DMS153 (cell line): ENCODE measurements at places on chromosomes 1 and 21.
A peak's percentile ranks its signal among the peaks of the same experiment; 100 is the strongest.

GRCh38 chr1:219331424-219331823, 157.7 kb downstream of the LYPLAL1 start:
- DNase-seq = no peak

DNA sequence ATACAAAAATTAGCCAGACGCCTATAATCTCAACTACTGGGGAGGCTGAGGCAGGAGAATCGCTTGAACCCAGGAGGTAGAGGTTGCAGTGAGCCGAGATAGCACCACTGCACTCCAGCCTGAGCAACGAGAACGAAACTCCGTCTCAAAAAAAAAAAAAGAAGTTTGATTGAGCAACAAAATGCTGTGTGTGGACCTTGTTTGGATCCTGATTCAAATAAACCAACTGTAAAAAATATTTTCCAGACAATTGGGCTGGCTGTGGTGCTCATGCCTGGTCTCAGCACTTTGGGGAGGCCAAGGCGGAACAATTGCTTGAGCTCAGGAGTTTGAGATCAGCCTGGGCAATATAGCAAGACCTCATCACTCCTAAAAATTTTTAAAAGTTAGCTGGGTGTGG, 16.8 kb downstream of the PTAFR start:
- no peak for DNase-seq

DNA sequence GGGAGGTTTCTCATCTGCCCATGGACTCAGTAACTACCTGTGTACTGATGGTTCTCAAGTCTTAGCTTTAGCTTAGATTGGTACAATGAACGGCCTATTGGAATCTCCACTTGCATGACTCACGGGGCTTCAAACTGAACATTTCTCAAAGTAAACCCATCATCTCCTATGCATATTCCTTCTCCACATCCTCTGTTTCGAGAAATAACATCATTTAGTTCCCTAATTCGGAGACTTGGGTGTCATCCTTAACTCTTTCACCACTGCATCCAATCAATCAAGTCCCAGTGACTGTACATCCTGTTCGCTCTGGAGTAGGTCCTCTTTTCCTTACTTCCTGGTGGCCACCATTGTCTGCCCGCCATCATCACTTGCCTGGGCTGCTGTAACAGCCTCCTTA, 55.8 kb downstream of the LGR6 start:
- no peak for DNase-seq

- DNase-seq = no peak
Observed at GRCh38 chr1:172917972-172918371, 132.8 kb downstream of the TNFSF18 start.

GRCh38 chr1:159152031-159152430, 19.4 kb upstream of the CADM3 start:
- no peak for DNase-seq

GRCh38 chr1:231384696-231385415, 37.2 kb downstream of the EGLN1 start:
- DNase-seq = no peak

DNA sequence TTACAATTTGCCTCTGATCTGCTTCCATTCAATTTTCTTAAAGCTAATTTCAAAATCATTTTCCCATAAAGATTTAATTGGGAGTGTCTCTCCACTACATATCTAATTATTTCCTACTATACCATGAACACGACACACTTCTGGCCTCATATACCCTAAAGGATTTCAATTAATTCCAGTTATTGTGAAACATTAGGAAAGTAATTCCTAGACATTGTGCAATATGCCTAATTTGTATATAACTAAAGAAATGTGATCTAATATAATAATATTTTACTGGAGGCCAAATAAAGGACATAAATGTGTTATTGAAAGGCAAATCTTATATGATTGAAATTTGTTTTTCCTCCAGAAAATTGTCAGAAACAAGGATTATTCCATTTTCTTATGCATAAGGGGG, 727.2 kb upstream of the ADGRL2 start:
- no peak for DNase-seq

- DNase-seq = no peak
Observed at GRCh38 chr1:157477419-157477818, 74.9 kb downstream of the FCRL5 start.

- no peak for DNase-seq
Observed at GRCh38 chr1:55827350-55827749, 612.2 kb upstream of the USP24 start.

DNA sequence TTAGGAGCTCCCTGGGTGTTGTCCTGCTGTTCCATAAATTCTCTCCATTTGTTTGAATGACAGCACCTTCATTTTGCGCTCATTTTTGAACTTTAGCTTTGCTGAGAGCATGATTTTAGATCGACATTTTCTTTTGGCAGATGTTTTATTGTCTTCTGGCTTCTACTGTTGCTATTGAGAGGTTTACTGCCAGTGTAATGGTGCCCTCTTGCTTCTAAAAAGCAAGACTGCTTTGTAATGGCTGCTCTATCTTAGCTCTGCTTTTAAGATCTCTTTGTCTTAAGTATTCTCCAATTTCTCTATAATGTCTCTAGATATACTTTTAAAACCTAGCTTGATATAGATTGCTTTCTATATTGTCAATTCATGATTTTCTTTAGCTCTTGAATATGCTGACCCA, 27.8 kb downstream of the THEM4 start:
- DNase-seq = peak; percentile 9

DNA sequence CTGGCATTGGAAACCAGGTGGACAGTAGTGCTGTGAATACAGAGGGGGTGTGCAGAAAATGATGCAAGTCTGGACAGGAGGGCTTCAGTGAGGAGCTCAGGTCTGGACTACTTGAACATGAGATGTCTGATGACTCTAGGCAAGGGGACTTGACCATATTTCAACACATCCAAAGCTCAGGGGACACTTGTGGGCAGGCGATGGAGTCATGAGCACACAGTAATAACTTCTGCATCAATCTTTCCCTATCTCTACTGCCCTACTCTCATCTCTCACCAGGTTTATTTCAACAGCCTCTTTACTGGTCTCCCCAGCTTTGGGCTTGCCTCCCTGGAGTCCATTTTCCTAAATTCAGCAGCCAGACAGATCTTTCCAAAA, 21.9 kb downstream of the FMO2 start:
- no peak for DNase-seq

GRCh38 chr1:1232208-1232795, at the start of gene B3GALT6:
B3GALT6 (plus strand) TSS chr1:1232237; CDS start chr1:1232279, 42 bp downstream.
- DNase-seq = no peak

GRCh38 chr1:12296623-12297022, 66.8 kb downstream of the VPS13D start:
- DNase-seq = no peak

DNA sequence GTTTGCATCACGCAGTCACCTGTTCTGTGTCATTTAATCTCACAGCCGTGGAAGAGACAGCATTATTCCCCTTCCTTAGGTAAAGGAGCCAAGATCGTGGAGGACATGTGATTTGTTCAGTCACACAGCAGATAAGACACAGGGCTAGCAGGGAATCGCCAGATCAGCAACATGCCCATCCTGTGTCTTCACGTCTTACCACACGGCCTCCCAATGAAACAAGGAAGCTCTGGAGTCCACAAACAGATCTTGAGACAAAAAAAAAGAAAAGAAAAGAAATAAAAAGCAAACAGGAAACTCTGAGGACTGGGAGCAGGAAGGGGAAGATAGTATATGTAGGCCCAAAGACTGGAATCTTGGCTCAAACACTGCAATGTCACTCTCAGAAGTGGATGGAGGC, 155.3 kb downstream of the ADSS2 start:
- DNase-seq = no peak

DNA sequence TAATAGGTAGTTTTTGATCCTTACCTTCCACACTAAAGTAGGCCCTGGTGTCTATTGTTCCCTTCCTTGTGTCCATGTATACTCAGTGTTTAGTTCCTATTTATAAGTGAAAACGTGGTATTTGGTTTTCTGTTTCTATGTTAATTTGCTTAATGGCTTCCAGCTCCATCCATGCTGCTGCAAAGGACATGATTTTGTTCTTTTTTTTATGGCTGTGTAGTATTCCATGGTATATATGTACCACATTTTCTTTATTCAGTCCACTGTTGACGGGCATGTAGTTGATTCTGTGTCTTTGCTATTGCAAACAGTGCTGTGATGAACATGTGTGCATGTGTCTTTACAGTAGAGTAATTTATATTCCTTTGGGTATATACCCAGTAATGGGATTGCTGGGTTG, 20.8 kb downstream of the PRCC start:
- no peak for DNase-seq

DNA sequence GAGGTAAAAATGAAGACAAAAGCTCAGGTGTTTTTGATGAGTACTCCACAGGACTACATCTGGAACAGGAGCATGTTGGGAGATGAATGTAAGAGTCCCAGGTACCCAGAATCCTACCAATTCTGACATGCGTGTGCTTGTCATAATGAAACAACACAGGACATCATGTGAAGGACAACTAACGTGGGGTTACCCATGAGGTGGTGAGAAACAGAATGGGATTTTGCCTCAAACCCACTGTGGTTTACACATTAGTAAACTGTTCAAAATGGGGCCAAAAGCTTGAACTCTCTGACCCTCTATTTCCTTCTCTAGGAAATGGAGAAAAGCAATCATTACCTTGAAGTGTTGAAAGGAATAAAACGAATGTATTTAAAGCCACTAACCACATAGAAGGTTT, 266.2 kb downstream of the RGS7 start:
- no peak for DNase-seq

- DNase-seq = no peak
Observed at GRCh38 chr1:162562470-162562828, 927 bp downstream of the UAP1 start.

DNA sequence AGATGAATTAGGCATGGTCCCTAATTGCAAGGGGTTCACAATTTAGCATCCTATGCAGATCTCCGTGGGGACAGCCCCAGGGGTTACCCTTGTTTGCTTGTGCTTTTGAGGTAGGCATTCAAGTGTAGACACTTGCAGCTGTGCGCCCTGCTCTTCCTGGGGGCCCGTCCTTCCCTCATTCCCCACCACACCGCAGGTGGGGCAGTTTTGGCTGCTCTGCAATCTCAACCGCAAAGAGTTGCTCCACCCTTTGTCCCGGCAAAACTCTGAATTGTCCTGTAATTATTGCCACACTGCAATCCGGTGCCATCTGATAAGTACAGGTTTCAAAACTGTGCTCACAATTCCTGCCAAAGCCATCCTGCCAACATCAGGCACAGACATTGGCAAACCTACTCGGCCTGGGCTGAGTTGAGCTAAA, 65.4 kb upstream of the LYST start:
- no peak for DNase-seq

DNA sequence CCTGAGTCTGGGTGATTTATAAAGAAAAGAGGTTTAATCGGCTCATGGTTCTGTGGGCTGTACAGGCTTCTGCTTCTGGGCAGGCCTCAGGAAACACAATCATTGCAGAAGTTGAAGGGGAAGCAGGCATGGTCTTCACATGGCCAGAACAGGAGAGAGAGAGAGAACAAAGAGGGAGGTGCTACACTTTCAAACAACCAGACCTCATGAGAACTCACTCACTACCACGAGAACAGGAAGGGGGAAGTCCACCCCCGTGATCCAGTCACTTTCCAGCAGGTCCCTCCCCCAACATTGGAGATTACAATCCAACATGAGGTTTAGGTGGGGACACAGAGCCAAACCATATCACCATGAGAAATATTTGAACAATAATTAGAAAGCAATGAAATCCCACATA, 222.9 kb downstream of the FAM72C start:
- DNase-seq = no peak

- no peak for DNase-seq
Observed at GRCh38 chr1:95247607-95248006, 13.6 kb downstream of the RWDD3 start.

- no peak for DNase-seq
Observed at GRCh38 chr1:176416777-176417176, 46.2 kb upstream of the PAPPA2 start.
